ENCODE measurements at places on chromosomes 7 and 10. TPM values are rescaled to one million over a fixed set of nuclear protein-coding genes. Genes with fewer than 3 reads are reported as not detected.

PRSS37 gene
- not detected for total RNA-seq

MMP21 gene
- 0.20 TPM for total RNA-seq

NEBL gene
- 1.2 TPM for total RNA-seq

DNA sequence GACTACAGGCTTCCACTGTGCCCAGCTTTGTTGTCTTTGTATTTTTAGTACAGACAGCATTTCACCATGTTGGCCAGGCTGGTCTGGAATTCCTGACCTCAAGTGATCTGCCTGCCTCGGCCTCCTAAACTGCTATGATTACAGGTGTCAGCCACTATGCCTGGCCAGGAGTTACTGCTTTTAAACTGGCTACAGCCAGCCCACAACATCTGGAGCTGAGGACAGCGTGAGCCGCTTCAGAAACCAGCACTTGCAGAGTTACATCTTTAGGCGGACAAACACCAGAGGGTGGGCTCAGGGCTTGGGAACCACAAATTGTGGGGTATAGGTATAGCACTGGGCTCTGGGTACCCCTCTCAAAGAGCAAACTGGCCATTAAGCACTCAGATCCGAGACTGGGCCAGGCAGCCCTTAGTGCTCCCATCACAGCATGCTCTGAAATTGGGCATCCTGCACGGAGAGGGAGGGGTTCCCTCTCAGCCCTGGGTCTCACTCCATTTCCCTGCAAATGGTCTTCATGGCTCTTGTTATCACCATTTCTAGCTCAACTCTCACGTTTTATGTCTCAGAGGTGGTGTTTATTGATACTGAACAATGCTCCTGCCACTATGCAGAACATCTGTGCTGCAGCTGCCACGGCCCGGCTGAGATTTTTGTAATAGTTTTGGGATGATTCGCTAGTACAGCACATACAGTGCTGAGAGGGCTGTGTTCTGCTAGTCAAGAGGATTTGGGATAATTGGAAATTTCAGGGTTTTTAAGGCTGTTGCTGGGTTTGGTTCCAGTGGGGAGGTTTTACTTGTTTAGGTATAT, 146.4 kb upstream of the LYZL2 start:
- DNase-seq: no peak

DNA sequence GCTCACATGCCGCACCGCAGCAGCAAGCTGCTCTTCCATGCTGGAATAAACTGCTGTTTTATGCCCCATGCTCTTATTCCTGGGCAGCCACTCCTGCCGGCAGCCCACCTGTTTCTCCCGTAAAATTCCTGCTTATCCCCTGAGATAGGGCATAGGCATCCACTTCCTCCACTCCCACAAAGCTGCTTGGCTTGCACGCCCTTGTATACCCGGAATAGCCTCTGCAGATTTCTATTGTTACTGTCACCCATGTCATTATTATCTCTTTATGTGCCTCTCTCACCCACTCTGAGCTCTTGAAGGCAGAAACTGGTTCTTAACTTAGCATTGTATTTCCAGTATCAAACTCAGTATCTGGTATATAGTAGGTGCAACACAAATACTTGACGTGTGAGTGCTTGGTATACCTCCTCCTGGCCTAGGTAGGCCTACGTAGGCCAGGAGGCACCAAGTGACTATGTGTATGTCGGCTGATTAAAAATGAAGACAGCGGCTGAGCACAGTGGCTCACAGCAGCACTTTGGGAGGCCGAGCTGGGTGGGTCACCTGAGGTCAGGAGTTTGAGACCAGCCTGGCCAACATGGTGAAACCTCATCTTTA, 193.4 kb downstream of the CCDC3 start:
- DNase-seq: no peak

- DNase-seq: no peak
These were observed 44.1 kb upstream of the AKR1E2 start for GRCh38 chr10:4781955-4782354.

- DNase-seq: no peak
These were observed 536.0 kb upstream of the STEAP1 start for GRCh38 chr7:89618274-89618673.

GRCh38 chr10:126690534-126690933, 20.0 kb upstream of the C10orf90 start:
- DNase-seq: no peak
